ENCODE measurements at places on chromosomes 7 and 10.

GRCh38 chr7:92200791-92201190 lies 21.8 kb upstream of the LRRD1 start:
- no peak for DNase-seq

DNA sequence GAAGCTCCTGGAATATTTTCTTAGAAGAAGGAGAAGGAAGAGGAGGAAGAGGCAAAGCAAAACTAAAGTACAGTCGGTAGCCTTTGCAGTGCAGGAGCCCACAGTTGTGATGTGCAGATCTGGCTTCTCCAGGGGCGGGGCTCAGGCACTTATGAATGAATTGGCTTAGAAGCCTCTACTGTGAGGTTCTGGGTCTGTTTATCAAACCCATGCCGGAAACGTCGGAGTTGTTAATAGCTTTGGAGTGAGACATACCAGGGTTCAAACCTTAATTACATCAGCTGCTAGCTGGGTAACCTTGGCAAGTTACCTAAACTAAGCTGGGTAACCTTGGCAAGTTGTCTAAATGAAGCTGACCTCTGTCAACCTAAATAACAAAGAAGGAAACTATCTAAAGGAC lies 89.3 kb upstream of the PITRM1 start:
- DNase-seq: peak; percentile 57

DNA sequence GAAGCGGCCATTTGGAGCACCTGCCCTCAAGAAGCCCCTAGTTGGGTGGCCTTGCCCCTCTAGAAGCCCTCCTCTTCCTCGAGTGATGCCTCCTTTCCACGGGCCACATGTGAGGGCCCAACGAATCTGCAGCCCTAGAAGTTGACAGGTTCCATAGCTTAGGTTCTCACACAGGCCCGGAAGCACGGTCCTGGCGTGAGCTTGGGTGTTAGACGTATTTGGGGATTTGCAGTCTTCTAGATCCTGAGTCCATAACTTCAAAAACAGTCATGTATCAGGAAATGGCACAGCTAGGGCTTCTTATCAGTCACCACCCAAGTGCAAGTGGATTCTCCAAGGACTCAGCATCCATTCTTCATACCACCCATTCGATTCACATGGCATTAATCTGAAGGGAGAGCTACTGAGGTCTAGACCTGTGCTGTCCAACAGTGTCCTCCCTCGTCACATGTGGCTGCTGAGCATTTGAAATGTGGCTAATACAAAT lies 477 bp upstream of the FBXW4 start:
- DNase-seq: peak; percentile 40

DNA sequence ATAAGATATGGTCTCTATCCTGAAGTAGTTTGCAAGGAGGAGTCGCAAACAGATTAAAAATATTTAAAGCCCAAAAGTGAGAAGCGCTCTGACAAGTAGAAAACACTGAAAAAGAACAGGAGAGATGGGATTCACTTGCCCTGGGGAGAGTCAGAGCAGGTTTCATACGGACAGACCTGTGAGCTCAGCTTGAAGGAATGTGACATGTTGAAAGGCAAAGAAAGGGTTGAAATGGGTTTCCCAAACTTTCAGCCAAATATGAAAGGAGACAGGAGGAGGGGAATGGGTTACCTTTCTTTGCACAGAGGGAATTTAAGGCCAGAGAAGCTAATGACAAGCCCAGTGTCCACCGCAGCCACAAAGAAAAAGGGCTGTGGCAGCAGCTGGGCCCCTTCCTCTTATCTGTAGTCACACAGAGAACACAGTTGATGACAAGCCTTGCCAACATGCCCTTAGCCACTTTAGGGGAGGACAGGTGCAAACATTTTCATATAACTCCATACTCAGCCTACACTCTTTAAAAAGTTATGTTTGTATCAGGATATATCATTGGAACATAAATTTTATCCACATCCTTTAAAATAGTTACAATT lies 14.9 kb downstream of the HOXA1 start:
- no peak for DNase-seq

DNA sequence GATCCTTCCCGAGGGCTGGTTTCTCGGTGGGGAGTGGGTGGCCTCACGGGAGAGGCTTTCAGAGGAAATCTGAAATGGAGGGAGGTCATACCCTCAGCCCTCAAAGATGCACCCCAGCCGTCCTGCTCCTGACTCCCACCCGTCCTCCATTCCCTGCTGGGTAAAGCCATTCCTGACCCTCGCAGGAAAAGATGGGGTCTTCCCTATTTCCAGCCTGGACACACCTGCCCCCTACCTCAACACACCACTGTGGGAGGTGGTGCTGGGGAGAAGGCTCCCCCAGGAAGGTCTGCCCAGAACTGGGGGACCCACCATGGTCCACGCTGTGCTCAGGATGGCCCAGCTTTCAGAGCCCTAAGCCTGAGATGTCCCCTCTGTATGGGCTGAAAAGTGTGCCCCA lies 86.9 kb downstream of the CHST15 start:
- no peak for DNase-seq

DNA sequence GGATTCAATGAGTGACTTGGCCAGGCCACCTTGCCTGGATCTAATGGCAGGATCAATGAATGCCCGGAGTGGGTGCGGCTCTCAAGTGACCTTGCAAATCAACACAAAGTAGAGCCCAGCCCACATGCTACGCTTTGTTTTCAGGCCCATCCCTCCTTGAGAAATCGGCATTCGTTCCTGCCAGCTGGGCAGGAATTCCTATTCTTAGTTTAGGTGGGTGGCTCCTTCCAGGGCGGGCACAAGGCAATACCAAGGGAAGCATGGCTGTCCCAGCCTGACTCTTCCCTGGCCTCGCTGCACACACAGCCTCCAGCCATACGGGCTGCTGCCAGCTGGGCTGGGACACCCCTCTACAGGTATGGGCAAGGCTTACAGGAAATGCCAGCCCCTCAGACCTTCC lies 119.3 kb downstream of the SH3PXD2A start:
- DNase-seq: no peak

- peak; percentile 22 for DNase-seq
Observed at GRCh38 chr10:15719899-15720634, at the start of gene ITGA8. Gene ITGA8 (minus strand): TSS chr10:15719922. CDS start chr10:15719771, 151 bp downstream.

DNA sequence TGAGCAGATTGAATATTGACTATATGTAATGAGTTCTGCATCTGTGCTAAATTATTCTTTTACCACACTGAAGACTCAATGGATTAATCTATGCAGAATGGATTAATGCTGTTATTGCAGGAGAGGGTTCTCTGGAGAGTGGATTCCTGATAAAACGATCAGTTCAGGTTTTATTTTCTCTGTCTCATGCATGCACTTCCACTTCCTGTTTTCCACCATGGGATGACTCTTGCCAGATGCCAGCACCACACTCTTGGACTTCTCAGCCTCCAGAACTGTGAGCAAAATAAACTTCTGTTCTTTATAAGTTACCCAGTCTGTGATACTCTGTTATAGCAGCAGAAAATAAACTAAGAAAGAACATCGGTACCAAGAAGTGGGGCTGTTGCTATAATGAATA lies 207.5 kb downstream of the KCND2 start:
- DNase-seq: no peak
